NCI-H446 (cell line): ENCODE measurements at places on chromosomes 4 and X.

- DNase-seq, result no peak
Measured at GRCh38 chr4:59823311-59823710, 1376.8 kb upstream of the ADGRL3 start.

DNA sequence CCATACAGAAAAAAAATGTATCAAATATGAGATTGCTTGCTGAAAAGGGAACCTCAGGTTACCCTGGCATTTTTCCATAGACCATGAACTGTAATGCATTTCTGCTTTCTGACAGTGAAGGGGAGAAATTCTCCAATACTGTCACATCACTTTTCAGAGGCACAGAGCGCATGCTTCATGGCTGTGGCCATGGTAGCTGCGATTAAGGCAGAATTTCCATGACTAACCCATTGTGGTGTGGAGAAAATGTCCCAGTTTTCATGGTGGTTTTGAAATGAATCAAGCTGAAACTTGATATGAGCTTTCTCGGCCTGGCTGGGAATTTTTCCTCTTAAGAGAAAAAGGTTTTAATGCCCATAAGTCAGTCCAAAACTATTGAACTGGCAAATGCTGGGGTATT, 39.5 kb upstream of the MAP3K15 start:
- DNase-seq, result no peak

- no peak for DNase-seq
Measured at GRCh38 chr4:94758141-94758699, 465 bp downstream of the BMPR1B start.

DNA sequence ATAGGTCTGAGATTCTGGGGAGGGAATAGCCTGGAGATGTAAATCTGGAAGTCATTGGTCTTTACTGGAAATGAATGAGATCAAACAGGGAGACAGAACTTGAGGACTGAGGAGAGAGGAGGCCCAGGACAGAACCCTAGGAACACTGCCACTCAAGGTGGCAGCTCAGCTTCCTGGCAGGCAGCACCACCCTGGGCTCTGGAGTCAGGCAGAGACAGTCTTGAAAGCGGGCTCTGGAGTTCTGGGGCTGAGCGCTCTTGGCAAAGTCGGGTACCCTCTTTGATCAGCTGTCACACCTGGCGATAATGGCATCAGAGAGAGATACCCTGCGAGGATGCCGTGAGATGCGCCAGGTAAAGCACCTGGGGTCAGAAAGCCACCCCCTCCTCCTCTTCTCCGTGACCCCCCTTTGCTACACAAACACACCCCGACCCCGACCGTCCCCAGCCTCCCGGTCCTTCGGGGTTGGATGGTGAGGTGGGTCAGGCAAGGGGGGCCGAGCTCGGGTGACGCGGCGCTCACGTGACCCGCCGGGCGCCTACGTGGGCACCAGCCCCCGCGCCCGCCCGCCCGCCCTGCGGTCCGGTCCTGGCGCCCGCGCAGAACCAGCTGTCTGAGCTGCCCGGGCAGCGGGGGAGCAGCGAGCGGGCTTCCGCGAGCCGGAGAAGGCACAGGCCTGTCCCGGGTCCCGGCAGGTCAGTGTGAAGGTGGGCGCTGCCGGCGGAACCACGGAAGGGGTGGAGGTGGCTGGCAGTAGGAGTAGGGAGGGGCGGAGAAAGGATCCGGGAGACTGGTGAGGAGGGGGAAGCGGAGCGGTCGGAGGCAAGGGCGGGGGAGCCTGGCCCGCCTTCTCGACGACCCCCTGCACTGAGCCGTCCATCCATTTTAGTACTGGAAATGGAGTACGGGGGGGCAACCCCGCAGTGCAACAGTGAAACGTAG, at the start of gene TCEAL3:
TCEAL3 (plus strand) TSS at position 600 of the 942 bp plus-strand sequence. CDS start 1,102 bp downstream, outside the sequence.
- peak; percentile 35 for DNase-seq

GRCh38 chr4:121139533-121140222, 24.4 kb downstream of the TNIP3 start:
- no peak for DNase-seq

- no peak for DNase-seq
Measured at GRCh38 chr4:123632693-123633030, 236.1 kb downstream of the SPRY1 start.

GRCh38 chr4:72255269-72255668, 223.5 kb downstream of the NPFFR2 start:
- DNase-seq, result no peak

DNA sequence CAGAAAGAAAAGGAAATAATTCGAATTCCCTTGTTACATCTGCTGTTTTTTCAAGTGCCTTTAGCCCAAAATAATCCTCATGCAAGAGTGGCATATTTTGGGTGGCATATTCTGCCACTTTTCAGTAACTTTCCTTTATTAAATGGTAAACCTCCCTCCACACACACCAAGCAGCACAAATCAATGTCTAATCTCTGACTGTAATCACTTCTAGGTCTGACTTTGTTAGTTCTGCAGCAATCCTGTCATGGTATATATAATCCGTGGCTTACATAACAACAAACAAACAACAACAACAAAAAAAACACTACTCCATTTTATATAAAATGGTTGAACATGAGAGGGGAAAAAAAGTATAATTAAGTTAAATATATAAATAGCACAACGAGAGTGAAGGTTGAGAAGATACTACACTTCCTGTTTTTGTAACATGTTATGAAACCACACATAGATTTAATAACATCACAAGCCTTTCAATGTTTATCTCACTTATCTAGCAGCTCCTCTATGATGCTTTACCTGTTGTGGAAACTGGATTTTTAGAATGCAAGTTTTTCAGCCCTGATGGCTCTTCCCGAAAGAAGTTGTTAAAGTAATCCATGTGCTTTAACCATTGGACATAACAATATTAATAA, 715.4 kb downstream of the GRXCR1 start:
- DNase-seq, result no peak

DNA sequence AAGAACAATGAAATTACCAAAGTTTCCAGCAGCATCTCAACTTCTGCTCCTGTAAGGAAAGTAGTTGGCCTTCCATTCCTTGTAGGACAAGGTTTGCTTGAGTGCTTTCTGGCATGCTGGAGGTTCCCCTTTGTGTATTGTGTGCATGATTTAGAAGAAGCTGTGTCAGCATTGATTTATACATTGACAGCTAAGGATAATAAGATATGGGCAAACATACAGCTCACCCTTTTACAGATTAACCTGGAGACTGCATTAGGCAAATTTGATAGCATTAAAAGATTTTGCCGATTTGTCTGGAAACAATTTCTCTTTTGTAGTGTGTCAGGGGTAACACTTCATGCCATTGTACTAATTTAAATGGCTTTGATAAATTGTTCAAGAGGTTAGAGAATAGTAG, 221.8 kb upstream of the PACRGL start:
- no peak for DNase-seq

DNA sequence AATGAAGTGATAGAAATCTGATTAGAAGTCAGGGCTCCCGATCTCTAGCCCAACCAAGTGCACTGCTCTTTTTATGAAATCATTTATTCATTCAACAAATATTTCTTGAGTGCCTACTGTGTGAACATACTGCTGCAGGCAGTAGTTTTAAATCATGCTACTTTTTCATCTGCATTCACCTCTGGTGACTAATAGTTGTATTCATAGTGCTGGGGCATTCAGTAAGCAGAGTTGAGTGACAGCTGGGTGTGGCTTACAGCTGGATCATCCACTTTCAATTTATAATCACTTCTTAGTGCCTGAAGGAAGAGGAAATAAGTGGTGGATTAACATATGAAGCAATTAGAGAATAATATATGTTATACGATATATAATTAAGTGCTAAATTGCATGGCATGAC, 94.1 kb upstream of the HPRT1 start:
- DNase-seq, result no peak

DNA sequence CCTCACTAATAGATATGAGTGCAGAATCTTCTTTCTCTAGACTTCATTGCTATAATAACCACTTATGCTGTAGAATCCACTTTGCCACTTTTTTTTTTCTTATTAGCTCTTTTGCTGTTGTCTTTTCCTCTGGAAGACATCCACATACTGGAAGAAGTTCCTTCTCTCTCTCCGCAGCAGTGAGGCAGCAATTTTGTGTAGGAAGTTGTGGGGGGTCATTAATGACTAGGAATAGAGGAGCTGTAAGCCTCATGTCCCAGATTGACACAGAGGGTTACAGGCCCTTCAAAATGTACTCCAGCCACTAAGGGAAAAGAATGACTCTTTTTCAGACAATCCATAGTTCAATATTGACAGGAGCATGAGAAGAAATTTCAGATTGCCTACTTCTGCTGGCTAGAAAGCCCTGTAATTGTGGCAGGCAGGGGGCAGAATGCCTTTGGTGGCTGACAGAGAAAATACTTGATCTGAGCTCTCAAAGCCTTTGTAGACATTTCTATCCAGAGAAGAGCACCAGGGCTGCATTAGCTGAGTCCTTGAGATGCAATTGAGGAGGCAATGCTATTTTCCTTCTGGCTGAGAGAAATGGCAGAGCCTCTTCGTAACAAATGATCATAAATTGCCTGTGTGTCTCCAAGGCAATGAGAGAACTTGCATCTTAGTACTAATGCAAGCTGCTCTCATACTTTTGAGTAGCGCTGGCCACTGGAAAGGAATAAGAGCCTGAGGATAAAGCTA, 856.2 kb downstream of the STIM2 start:
- no peak for DNase-seq

- DNase-seq, result no peak
Measured at GRCh38 chr4:119240568-119240967, 28.1 kb downstream of the USP53 start.

GRCh38 chrX:37347420-37347819, 1.7 kb upstream of the PRRG1 start:
- DNase-seq, result no peak

DNA sequence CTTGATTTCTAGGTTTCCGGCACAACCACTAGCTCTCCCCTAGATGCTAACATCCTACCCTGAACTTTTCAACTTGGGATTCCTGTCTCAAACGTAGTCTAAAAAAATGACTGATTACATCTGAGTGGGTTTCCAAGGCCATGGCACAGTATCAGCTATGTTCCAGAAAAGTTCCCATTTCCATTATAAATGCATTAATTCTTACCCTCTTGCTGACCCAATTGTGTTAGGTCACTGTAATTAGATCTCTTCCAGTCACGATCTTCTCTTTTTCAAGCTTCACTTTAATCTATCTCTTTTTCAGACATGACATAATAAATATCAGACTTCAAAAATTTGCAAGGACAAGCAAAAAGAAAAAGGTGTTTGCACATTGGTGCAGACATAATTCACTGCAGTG, 50.6 kb upstream of the PDE5A start:
- DNase-seq, result no peak

- DNase-seq, result peak; percentile 19
Measured at GRCh38 chr4:174764105-174764729, 64.8 kb downstream of the GLRA3 start.

DNA sequence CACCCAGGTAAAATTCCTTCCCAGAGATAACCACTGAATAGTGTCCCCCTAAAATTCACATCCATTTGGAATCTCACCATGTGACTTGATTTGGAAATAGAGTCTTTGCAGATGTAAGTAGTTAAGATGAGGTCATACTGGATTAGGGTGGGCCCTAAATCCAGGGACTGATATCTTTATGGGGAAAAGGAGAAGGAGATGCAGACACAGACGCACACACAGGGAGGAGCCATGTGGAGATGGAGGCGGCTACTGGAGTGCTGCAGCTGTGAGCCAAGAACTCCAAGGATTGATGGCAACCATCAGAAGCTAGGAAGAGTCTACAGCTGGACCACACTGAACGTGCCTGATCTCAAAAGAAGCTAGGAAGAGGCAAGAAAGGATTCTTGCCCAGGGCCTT, 96.6 kb upstream of the SRD5A3 start:
- no peak for DNase-seq

DNA sequence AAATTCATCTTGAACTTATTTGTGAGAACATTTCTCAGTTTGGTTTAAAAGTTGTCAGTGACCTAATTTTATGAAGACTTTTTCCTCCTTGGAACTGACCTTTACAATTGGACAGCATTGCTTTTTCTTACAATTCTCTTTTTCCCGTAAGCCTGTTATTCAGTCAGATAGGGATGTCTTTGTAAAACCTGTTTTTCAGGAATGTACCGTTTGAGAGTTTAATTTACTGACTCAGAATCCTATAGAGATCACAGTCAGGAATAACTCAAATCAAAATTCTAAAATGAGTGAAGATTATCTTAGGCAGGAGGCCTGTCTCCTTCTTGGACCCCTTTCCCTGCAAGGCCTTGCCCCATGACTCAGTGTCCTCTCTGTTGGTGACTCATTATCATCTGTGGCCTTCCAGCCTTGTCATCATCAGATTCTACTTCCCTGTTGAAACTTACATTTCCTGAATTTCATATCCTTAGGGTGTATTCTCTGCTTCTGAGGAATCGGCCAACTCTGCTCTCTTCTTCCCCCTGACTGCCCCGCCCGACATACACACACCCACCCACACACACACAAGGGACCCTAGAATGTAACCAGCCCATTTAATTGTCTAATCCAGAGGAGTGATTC, 99.8 kb downstream of the ARHGAP10 start:
- DNase-seq, result no peak

GRCh38 chr4:110165382-110166286, 32.8 kb downstream of the ELOVL6 start:
- no peak for DNase-seq

DNA sequence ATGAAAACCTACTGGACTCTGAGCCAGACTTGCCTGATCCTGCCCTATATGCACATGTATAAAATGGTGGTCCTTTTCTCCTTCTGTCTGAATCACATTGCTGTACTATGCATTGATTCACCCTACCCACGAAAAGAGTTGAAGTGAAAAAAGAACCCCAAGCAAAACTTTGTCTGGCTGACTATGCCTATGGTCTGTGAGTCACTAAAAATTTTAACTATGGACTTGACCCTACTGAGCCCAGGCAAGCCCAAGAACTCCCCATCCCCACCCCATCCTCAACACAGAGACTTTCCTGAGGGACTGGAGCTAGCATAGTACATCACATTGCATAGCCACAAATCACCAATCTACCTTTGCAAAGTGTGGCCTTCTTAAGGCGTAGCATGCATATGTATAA, 116.6 kb upstream of the TENM3 start:
- no peak for DNase-seq

DNA sequence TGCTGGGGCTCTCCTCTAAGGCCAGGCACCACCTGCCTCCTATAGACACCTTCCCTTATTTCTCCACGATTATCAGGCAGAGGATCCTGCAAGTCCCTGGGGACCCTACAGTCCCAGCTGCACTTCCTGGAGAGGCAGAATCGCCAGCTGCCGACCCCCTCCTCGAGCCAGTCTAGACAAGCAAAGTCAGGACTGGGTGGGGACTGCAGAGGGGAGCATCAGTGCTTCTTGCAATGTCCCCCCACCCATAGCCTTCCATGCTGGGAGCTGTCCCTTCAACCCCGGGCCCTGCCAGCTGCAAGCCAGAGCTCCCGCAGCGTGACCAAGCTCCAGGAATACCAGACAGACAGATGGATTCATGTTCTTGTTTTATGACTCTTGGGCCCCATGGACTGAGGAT, 1.4 kb upstream of the CRMP1 start:
- DNase-seq, result no peak
